Central memory CD4-positive, alpha-beta T cell (primary cell): ENCODE measurements at places on chromosomes 7 and 10.

GRCh38 chr10:24952143-24952706, at the start of gene PRTFDC1:
PRTFDC1 (minus strand) TSS chr10:24952606; CDS start chr10:24952575, 31 bp downstream.
- peak; percentile 22 for DNase-seq

GRCh38 chr10:36574207-36574606, 551.2 kb upstream of the ANKRD30A start:
- no peak for DNase-seq

- DNase-seq = no peak
Observed at GRCh38 chr7:132584796-132585494, 8.7 kb upstream of the PLXNA4 start.

- DNase-seq = no peak
Observed at GRCh38 chr7:14504134-14504533, 398.4 kb downstream of the DGKB start.

DNA sequence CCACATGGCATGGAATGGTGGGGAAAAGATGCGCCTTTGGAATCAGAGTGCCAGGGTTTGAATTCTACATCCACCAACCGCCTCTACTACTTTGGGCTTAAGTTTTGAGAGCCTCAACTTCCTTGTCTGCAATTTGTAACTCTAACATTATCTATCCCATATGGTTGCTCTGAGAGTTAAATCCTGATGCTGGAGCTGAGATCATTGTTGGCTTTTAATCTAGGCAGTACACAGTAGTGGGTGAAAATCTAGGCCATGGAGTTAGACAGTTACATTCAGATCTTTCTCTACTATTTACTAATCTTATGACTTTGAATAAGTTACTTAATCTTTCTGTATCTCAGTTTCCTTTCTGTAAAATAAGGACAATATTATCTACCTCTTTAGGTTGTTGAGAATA, 149.7 kb upstream of the AOAH start:
- no peak for DNase-seq

GRCh38 chr10:60230892-60231291, 158.8 kb downstream of the ANK3 start:
- no peak for DNase-seq

GRCh38 chr7:93194386-93194785, 31.9 kb downstream of the HEPACAM2 start:
- DNase-seq = no peak

GRCh38 chr7:127477295-127478023, 85.0 kb upstream of the ZNF800 start:
- no peak for DNase-seq

- no peak for DNase-seq
Observed at GRCh38 chr10:124077208-124077993, 16.0 kb downstream of the CHST15 start.

- no peak for DNase-seq
Observed at GRCh38 chr10:51079331-51079730, 5.0 kb downstream of the PRKG1 start.

GRCh38 chr10:32054094-32054493, 2.1 kb downstream of the KIF5B start:
- no peak for DNase-seq

DNA sequence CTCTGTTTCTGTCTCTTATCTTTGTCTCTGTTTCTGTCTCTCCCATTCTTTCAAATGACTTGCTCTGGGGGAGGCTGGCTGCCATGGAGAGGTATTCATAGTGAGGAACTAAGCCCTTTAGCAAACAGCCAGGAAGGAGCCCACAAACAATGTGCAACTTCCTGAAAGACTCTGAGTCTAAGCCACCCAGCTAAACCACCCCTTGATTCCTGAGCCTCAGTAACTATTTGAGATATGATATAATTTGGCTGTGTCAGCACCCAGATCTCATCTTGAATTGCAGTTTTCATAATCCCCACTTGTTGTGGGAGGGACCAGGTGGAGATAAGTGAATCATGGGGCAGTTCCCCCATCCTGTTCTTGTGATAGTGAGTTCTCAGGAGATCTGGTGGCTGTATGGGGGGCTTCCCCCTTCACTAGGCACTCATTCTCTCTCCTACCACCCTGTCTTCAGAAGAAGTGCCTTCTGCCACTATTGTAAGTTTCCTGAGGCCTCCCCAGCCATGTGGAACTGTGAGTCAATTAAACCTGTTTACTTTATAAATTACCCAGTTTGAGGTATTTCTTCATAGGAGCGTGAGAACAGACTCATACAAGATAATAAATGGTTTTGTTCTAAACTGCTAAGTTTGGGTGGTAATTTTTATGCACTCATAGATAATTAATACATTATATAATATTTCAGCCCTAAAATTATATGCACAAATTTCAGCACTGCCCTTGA, 121.2 kb upstream of the FOXP2 start:
- no peak for DNase-seq

DNA sequence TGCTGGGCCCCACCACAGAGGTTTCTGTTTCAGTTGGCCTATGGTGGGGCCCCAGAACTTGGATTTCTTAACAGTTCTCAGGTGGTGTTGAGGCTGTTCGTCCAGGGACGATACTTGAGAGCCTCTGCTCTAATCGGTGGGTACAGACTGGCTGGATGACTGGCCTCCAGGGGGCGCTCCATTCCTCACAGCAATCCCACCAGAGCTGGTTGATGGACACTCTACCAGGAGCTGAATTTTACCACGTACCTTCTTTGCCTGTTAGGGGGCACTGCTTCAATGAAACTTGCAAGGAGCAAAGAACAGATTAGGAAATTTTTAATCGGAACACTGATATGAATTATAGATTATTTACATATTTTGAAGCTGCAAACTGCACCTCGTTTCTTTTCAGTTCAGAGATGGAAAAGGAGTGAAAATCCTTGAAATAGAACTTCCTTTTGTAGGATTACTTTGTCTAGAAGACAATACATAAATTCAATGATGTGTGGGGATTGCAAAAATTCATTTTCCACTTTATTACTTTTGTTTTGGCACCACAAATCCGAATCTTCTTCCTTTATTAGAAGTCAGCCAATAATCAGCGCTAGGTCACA, 44.8 kb downstream of the KBTBD2 start:
- peak; percentile 82 for DNase-seq

- DNase-seq = no peak
Observed at GRCh38 chr7:36408589-36408988, 18.9 kb downstream of the ANLN start.

GRCh38 chr7:11753433-11753832, 78.6 kb downstream of the THSD7A start:
- no peak for DNase-seq

- no peak for DNase-seq
Observed at GRCh38 chr10:62543571-62544355, 169.6 kb downstream of the ZNF365 start.

GRCh38 chr7:85705076-85705475, 518.2 kb upstream of the SEMA3D start:
- DNase-seq = no peak

DNA sequence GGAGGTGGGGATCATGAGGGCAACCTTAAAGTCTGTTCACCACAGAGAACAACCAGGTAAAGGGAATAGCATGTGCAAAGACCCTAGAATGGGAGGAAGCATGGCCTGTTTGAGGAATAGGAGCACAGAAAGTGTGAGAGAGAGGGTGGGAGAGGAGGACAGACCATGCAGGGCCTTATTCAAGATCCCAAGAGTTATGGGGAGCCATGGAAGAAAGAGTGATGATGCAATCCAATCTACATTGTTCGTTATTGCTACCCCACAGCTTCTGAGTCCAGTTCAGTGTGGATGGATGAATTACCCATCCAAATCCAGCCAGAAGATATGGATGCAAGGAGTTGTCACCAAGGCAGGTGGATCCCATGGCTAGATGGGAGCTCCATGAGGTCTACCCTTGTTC, 7.8 kb upstream of the EIF4EBP2 start:
- no peak for DNase-seq

DNA sequence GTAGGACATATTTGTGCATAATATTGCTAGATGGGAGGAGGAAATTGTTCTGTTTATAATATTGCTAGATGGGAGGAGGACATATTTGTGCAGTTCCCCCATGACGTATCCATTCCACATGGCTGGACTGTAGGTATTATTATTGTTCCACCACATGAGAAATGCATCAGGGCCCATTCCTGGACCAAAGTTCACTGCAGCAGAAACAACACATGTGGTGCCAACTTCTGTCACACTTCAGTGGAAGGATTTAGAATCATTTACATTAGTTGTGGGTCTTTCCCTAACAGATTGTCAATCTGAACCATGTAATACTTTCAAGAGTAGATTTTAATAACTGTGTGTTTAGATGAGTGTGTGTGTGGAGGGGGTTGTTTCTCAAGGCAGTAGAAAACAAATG, 32.7 kb upstream of the MACC1 start:
- DNase-seq = no peak

- DNase-seq = no peak
Observed at GRCh38 chr7:28784171-28784902, 173.8 kb downstream of the TRIL start.

- no peak for DNase-seq
Observed at GRCh38 chr7:74583630-74584029, 73.9 kb upstream of the GTF2I start.

DNA sequence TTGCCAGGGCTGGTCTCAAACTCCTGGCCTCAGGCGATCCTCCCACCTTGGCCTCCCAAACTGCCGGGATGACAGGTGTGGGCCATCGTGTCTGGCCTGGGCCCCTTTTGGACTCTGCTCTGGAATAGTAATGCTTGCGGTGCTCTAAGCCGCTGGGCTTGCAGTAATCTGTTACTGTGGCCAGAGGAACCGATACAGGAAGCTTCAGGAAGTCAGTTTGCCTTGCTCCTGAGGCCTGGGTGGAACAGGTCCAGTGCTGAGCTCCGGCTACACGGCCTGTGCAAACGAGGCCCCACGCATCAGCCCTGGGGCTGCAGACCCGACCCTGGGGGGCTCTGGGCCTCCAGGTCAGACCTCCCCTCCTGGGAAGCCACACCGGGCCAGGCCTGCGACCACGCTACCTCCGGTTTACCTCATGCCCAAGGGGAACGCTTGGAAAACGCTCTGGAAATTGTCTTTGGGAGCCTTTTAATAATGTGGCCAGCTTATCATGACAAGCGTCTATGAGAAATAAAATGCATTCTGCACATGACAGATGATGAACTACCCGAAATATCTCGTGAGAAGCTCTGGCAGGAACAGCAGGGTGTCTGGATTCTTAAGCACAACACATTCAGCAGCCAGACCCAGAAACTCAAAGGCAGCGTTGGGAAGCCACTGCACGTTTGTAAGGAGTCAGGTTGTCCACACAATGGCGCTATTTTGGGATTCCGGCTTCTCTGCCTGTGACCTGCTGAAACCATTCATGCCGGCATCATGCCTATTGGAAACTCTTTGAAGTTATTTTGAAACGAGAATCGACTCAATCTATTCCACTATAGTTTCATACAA, 10.1 kb upstream of the ADAP1 start:
- DNase-seq = no peak

GRCh38 chr10:818526-819220, 112.8 kb downstream of the LARP4B start:
- DNase-seq = no peak

DNA sequence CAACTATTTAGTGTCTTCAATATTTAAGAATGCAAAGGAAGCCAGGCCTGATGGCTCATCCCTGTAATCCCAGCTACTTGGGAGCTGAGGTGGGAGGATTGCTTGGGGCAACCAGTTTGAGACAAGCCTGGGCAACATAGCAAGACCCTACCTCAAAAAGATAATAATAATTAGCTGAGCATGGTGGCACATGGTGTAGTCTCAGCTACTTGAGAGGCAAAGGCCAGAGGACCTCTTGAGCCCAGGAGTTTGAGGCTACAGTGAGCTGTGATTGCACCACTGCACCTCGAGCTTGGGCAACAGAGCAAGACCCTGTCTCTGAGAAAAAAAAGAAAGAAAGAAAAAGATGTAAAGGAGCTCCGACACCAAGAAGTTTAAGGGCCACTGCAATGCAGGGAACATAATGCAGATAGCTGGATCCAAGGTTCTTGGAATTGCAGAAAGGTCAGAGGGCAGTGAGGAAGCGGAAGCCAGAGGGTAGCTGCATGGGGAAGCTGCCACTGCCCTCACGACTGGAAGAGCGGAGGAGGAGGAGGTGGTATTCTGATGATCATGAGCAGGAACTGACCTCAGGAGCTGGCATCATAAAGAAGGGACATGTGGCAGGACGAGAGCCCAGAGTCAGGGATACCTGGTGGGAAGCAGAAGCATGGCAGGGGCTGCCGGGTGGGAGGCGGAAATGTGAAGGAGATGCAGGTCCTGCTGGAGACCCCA, 60.2 kb upstream of the PODXL start:
- DNase-seq = no peak

DNA sequence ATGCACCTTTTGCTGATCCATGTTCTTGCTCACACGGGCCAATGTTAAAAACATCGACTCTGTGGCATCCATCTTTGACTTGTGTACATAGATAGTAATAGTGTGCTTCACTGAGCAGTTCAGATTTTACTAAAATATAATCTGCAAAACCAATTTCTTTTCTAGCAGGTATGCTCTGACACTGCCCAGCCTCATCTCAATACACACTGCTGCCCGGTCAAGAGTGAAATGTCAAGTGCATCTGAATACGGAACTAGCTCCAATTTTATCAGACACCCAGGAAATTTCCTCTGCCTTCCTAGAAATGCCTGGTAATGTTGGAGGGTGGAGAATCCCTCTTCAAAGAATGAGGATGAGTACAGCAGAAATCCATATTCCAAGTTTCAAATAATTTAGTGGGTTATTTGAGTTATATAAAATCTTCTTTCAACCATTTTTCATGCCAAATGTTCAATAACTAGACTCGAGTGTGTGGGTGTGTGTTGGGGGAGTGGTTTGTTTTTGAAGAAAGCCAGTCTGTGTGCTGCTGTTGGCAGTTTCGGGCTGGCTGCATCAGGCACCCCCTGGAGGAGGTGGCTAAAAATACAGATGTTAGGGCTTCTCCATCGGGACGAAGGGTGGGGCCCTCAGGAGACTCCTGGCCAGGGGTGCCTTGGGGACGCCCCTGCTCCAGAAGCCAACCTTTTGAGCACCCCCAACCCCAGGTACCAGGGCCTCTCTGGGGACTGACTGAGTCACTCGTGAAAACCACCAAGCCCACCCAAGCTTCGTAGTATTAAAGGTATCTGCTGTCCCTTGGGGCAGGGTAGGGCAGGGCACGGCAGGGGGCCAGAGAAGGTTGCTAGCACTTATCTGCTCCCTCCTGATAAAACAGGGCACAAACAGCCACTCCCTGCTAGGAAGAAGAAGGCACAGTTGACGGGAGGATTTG, 15.4 kb downstream of the CTBP2 start:
- no peak for DNase-seq

GRCh38 chr7:128867842-128868623, 5.4 kb downstream of the ATP6V1F start:
- DNase-seq = no peak

DNA sequence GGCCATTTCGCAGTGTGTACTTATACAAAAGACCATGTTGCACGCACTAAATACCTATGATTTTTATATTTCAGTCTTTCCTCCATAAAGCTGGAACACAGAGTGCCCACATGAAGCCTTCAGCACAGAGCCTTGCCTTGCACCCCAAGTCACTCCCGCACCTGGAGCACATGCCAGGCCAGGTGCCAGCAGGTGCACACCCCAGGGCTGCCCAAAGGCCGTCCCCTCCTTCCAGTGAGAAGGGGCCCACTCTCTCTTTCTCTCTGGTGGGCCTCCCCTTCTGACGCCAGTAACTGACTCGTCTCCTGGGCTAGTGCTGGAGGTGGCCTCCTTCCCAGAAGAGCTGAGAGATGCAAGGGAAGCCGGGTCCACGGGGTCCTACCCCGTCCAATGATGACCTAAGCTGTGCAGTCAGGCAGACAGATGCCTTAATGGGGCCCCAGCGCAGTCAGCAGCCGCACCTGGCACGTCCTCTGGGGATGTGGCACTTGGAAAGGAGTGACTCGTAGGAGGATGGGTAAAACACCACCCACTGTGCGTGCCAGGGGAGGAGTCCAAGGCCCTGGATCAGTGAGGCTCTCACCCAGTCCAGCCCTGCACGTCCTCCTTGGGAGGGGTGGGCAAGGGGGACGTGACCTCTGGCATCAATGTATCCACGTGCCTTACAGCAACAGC, 17.7 kb upstream of the SHH start:
- DNase-seq = no peak
